ENCODE measurements at places on chromosomes 2 and 18.

- DNase-seq: no peak
Observed at GRCh38 chr2:147019311-147019710, 825.5 kb upstream of the ACVR2A start.

- no peak for DNase-seq
Observed at GRCh38 chr18:45519411-45520280, 95.6 kb upstream of the SLC14A2 start.

- DNase-seq: no peak
Observed at GRCh38 chr2:208872591-208872990, 466.0 kb downstream of the PTH2R start.

GRCh38 chr2:96073170-96073775 is 38.6 kb upstream of the GPAT2 start:
- no peak for DNase-seq

- DNase-seq: no peak
Observed at GRCh38 chr2:229646186-229646723, 68.1 kb downstream of the DNER start.

DNA sequence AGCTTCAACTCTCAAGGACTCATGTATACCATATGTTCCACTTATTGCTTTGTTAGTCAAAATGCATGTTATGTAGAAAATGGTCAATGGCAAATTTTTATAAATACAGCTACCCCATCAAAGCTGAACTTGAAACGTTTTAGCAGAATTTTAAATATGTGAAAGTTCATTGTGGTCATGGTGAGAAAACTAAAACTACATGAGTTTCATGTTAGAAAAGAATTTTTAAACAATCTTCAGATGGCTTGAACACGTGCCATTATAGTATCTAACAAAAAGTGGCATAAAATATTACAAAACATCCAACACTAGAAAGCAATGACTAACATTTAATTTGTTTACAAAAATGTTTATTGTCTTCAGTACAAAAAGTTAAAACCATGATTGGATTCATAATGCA is 246.0 kb upstream of the KCNJ3 start:
- DNase-seq: no peak
